ENCODE measurements at places on chromosomes 1 and 21.

- DNase-seq: no peak
Observed at GRCh38 chr1:235019471-235019870, 109.2 kb downstream of the TOMM20 start.

GRCh38 chr1:24205345-24206082 lies 18.4 kb upstream of the IFNLR1 start:
- no peak for DNase-seq

DNA sequence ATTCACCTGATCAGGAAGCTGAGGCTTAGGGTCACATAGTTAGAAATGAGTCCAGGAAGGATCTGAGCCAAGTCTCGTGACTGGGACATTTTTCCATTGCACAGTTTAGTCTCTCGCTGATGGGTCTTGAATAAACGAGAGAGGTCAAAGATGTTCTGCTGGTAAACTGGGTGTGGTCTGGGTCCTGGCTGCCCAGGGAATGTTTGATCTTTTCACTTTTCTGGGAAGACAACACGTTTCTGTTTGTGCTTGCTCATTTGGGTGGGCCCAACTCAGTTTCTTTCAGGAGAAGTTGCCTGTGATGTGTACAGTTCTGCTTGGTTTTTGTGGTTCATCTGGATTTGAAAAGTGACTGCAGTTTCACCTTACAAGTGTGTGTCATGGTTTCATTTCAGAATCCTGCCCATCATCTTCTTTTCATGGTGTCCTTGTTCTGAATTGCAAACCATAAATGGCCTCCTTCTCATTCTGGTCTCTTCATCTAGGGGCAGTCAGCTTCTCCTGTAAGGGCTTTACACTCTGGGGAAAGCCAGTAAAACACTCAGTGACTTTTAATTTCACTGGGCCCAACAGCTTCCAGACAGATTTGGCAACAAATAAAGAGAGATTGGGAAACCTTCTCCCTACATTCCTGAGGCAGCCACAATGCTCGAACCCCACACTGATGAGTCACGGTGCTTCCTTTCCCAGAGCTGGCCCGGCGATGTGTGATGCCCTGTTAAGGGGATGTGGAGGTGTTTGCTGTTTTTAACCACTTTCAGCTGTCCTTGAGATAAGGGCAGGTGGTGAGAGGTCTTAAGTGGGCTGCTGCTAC lies 7.2 kb upstream of the TACSTD2 start:
- peak; percentile 76 for DNase-seq

DNA sequence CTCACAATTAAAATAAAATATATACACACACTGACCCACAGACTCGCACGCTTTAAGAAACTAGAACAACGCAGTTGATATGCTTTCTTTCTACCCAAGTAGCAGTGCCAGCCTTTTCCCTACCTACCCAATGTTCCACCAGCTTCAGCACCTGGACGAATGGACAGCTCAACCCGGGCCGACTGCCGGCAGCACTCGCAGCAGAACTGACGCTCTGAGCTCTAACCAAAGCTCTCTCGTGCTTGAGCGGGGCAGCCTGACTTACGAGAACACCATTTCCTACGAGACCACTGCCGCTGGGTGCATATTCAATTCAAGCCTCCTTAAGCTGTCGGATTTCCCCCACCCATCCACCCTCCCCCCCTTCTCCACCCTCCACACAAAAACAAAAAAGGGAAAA lies 127.4 kb upstream of the DPYD start:
- peak; percentile 85 for DNase-seq

- no peak for DNase-seq
Observed at GRCh38 chr1:14245954-14246353, 352.5 kb upstream of the KAZN start.

DNA sequence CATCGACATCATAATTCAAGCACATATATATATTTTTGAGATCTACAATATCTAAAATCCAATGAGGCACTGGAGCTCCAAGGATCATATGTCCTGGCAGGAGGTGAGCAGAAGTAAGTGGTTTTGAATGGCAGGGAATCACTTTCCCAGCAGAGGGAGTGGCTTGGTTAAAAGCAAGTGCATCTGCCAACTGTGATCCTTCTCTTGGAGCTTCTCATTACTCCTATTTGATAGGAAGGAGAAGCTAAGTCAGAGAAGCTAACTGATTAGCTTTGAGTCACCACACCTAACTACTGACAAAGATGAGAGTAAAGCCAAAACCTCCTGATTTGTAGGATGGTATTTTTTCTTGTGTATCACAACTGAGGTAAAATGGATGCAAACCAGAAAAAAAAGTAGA lies 55.0 kb downstream of the ALG14 start:
- no peak for DNase-seq

DNA sequence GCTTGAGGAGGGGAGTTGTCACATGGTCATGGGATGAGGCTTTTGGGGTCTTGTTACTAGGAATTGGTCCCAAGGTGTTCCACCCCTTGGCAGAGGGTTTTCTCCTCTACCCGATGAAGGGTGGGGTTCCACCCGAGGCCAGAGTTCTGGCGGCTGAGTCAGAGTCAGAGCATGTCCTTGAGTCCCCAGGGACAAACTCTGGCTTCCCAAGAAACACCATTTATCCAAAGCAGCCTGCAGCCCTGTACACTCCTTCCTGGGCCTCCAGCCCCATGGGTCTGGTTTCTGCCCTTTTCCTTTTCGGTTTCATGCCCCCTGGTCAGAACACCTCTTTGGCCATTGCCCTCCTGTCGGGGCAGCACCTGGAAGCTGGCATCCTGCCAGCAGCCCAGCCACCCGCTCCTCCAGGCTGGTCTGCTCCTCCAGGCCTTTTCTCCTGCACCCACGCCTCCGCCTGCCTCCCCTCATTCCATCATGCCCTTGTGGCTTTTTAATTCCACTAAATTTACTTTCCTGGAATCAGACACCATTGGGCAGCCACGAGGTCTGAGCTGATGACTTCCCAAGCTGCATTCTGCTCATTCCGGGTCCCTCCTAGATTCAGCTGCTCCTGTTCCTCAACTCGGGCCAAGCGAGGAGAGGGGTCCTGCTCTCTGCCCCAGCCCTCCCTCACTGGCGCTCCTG lies 301.7 kb upstream of the VAMP3 start:
- no peak for DNase-seq

DNA sequence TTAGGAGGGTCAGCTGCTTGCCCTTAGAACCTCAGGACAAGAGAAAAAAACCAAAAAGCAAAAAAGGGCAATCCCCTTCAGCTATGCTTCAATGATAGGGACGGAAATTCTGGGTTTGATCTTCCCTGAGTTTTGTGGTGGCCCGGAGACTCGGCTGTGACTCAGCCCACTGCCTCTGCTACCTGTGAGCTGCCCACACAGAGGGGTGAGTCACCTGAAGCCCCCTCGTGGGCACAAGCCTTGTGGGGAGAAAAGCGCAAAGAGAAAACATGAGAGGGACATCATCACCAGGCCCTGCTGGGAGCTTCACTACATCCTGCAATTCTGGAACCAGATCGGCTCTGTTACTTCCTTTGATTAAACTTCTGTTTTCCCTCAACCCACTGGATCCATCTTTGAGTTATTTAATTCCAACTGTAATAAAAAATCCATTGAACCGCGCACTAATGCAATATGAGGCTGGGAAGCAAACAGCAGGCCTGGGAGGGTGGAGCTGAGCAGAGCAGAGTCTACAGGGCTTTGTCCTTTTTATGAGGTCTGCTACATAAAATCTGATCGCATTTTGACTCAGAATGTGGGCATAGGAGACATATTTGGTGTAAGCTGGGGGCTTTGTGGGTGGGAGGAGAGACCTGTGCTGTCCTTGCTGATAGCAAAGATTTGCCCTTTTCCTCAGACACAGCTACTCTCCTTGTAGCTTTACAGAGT lies 58.7 kb upstream of the STUM start:
- DNase-seq: no peak

Measured in ureter (tissue), 1 donor.